ENCODE measurements at places on chromosomes 3 and 15. TPM values are rescaled to one million over a fixed set of nuclear protein-coding genes. Genes with fewer than 3 reads are reported as not detected.

Gene DIPK2A
- total RNA-seq: 10.0 TPM

DNA sequence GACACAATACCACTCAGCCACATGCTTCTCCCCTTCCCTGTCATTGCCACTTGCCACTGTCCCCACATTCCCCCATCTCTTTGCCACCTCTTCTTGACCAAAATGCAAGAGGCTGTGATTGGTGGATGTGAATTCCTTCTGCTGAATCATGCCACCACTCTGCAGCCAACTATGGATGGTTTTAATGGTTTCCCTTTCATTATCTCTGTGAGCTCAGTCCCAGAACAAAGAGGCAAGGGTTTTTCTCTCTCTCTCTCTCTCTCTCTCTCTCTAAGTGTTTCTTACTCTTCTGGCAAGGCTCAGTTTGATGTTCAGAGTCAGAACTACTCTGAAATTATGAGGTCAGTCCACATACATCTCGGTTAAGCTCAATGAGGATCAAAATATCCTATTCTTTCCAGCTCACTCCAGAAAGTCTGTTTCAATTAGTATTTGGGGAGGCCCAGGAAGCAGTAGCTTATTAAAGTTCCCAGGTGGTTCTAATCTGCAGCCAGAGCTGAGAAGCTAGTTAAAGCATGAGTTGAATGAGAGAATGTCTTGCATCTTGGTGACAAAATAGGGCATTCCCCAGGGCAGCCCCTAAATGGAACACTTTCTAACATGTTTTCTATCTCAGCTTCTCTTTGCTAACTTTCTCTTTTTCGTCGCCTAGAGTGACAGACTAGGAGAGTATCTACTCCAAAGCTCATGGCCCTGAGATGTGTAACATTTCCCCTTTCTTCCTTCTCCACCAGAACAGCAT, 8.5 kb upstream of the ILDR1 start:
- no peak for DNase-seq

Gene CDHR4
- total RNA-seq: not detected

DNA sequence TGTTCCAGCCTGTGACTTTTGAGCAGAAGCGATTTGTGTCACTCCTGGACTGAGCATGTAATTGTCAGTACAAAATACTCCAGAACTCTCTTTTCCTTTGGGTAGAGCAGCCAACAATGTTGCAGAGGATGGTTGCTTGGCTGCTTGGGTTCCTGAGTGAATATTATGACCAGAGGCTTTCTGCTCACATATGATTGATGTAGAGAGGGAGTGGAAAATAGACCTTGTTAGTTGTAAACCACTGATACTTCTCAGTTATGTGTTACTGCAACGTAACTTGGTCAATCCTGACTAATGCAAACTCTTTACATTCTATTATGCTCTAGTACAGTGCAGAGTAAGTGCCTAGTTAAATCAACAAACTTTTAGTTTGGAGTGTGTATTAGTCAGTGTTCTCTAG, 322.6 kb upstream of the KCNH8 start:
- no peak for DNase-seq

- peak; percentile 18 for DNase-seq
Observed at GRCh38 chr3:111072031-111072921, 660 bp downstream of the NECTIN3 start.

GRCh38 chr3:54093491-54094248, 28.7 kb upstream of the CACNA2D3 start:
- DNase-seq: no peak

Gene CYP8B1
- total RNA-seq: not detected

GRCh38 chr3:166446291-166446690, 609.1 kb upstream of the BCHE start:
- DNase-seq: no peak

Gene PLSCR2
- total RNA-seq: not detected

Gene ASTE1
- total RNA-seq: 8.2 TPM

DNA sequence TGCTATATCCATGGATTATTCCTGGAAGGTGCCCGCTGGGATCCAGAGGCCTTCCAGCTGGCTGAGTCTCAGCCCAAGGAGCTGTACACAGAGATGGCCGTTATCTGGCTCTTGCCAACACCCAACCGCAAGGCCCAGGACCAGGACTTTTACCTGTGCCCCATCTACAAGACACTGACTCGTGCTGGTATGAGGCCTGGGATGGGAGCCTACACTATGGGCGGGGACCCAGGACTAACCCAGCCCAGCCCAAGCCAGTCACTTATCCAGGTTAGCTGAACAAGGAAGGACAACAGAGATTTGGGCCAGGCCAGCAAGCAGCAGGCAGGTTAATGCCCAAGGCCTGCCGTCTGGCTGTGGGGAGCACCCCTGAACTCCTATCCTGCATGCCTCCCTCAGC, 45.3 kb downstream of the SEMA3G start:
- no peak for DNase-seq

All from uterus (tissue), 4 donors.